Kidney epithelial cell (primary cell): ENCODE measurements at places on chromosomes 13 and 19. TPM values are rescaled to one million over a fixed set of nuclear protein-coding genes. Genes with fewer than 3 reads are reported as not detected.

DNA sequence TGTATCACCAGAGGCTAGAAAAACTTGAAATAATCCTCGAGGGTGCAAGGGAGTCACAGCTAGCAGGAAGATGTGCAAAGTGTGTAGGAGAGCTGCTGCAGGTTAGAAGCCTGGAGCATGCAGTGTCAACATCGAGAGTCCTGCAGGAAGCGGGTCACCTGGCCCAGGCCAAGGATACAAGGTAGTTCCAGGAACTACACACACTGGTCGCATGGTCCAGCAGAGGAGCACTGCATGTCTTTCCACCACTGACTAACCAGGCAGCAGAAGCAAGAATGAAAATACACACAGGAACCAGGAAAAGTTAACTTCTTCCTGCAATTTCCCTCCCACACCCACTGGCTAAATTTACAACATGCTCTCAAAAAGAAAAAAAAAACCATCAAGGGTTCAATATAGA lies 36.0 kb upstream of the MIR17HG start:
- no peak for DNase-seq

- no peak for DNase-seq
Observed at GRCh38 chr19:43430142-43430710, 15.5 kb downstream of the TEX101 start.

GRCh38 chr19:28726533-28727479 lies 486.1 kb downstream of the UQCRFS1 start:
- DNase-seq, result no peak

DNA sequence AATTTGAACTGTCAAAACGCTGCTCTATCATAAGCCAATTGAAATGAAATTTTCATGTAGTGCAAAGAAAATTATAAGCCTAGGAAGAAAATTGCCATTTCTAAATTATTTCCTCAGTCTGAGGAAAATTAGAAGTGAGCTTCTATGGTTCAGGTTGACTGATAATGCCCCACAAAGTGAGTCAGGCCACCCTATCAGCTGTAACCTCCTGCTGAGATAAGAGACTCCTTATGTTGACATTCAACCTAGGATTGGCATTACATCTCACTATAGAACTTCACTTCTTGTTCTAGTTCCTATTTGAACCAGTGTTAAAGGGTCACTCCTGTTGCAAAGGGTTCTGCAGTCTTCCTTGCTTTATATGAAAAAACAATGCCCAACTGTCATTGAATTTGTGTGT lies 32.6 kb upstream of the RFC3 start:
- no peak for DNase-seq

- peak; percentile 5 for DNase-seq
Observed at GRCh38 chr13:83048419-83048818, 833.9 kb downstream of the SLITRK1 start.

GRCh38 chr13:55439450-55439849 lies 1701.3 kb upstream of the PRR20A start:
- DNase-seq, result no peak

- DNase-seq, result no peak
Observed at GRCh38 chr19:56108447-56109195, 12.5 kb downstream of the ZNF787 start.

DNA sequence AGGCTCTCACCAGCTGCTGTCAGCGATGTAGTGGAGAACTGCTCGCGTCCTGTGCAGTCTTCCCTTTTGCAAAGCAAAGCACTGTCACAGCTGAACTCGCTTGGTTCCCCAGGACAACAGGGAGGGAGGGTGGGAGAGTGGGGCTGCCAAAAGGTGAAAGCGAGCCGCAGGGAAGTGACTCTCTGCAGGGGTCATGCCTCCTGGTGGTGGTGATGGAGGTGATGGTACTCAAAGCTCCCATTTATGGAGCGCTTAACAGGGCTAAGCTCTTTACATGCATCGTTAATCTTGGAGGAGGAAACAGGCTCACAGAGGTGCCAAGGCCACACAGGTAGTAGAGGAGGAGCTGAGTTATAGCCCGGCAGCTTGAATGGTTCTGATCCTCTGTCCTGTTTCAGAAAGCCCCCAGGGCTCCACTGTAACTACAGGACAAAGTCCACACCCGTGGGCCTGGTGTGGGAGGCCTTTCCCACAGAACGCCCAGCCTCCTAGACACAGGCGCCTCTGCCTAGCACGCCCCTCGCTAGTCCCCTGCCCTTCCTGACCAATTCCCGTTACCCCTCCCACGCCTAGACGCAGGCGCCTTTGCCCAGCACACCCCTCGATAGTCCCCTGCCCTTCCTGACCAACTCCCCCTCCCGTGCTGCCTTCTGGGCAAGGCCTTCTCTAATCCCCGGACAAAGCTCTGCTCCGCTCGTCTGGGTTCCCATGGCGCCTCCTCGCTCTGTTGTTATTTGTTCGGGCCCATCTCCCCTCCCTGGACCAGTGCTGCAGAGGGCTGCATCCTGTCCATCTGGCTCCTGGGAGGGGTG lies 10.7 kb downstream of the PPP1R37 start:
- DNase-seq, result no peak

DNA sequence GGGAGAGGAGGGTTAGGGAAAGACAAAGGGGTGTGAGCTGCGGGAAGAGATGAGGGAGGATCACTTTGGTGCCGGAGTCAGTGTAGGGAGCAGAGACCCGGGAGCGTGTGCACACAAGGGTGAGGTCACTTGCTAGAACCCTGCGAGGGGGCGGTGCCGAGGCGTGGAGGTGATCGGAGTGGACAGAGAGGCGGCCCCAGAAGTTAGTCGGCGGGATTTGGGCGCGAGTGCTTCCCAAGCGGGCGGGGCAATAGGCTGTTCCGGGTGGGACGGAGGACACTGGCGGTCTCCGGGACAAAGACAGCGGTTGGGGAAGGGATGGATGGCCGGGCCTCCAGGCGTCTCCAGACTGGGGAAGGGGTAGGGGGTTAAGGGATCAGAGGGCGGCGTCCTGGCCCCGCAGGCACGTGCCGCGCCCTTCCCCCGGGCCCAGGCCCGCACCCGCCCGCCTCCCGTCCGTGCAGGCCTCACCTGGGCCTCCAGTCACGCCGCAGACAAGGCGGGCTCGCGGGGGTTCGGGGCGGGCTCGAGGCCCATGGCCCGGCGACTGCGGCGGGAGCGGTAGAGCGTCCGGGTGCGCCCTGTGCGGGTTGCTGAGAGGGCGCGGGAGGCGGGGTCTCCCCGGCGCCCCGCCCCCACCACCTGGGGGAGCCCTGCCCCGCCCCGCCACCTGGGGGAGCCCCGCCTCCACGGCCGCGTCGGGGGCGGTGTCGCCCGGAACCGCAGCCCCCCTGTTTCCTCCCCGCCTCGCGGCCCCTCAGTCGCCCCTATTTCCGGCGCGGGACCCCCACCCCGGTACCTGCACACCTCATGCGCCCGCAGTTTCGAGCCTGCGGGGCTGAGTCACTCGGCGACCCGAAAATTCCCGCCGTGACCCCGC lies at the start of gene LPAR2:
LPAR2 (minus strand) TSS at position 600 of the 880 bp plus-strand sequence. CDS start 945 bp downstream, outside the sequence.
- no peak for DNase-seq

DNA sequence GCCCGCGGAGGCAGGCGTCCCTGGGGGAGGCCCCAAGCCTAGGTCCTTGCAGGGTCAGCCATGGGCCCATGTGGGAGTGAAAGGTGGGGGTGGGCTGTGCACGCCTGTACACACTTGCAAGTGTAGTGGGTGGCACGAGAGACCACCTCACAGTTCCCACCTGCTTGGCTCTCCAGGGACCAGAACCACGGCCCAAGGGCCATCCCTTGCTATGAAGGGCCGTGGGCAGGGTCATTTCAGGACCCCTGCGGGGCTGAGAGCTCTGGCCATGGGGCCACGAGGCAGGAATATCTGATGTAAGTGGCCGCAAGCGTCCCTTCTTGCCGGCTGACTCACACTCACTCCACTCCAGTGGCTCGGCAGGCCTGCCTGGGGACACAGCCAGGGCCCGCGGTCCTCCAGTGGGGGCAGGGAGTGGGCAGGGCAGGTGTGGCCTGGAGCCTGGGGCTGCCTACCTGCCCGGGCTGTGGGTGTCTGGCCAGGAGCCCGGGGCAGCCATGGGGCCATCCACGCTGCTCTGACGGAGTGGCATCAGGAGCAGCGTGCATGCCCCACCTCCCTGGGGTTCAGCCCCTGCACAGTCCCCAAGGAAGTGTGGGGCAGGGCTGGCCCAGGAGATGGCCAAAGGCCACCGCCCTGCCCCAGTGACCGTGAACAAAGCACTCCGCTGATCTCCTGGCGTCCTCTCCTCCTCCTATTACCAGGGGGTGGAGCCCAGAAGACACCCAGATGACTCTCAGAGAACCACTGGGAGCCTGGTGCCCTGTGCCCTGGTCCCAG lies 8.6 kb upstream of the MKNK2 start:
- no peak for DNase-seq

- DNase-seq, result no peak
Observed at GRCh38 chr13:110633776-110634175, 18.4 kb downstream of the NAXD start.

DNA sequence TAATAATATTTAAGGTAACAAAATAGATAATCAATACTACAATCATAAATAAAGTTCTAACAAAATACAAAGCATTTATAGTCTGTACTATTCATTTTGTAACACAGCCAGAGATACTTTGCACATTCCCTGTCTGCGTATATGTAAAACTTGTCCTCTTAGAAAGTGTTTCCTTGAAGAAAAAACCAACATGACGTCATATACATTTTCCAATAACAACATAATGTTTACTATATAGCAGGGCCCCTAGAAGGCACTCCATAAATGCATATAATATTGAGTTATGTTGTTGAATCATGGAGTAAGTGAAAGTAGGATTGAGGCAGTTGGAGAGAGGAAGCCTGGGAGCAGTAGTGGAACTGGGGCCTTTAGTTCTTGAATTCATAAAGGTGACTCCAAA lies 371.4 kb upstream of the HTR2A start:
- no peak for DNase-seq

- DNase-seq, result no peak
Observed at GRCh38 chr13:37175996-37176395, 70.5 kb upstream of the CSNK1A1L start.

The MTUS2 gene
- total RNA-seq, result under 0.01 and 0.25 TPM in 2 replicates

The PTH2 gene
- total RNA-seq, result not detected in 2 replicates

The SOX1 gene
- not detected in 2 replicates for total RNA-seq

The ANGPTL4 gene
- total RNA-seq, result 22.4 and 31.4 TPM in 2 replicates

The LGALS4 gene
- total RNA-seq, result not detected in 2 replicates

The INSL3 gene
- not detected in 2 replicates for total RNA-seq

The CCDC194 gene
- not detected in 2 replicates for total RNA-seq

The ACTMAP gene
- 7.2 and 8.8 TPM in 2 replicates for total RNA-seq

The URAD gene
- not detected in 2 replicates for total RNA-seq

The FARSA gene
- total RNA-seq, result 90.6 and 93.7 TPM in 2 replicates

The C13orf42 gene
- total RNA-seq, result not detected in 2 replicates
